ENCODE measurements at places on chromosomes 16 and 17. TPM values are rescaled to one million over a fixed set of nuclear protein-coding genes. Genes with fewer than 3 reads are reported as not detected.

Gene TMEM238L
- not detected for total RNA-seq

DNA sequence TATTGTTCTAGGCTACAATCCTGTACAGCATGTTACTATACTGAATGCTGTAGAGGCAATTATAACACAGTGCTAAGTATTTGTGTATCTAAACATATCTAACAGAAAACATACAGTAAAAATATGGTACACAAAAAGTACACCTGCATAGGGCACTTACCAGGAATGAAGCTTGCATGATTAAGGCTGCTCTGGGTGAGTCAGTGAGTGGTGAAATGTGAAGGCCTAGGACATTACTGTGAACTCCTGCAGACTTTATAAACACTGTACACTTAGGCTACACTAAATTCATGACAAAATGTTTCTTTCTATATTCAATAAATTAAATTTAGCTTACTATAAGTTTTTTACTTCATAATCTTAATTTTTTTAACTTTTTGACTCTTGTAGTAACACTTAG lies 37.1 kb downstream of the AMFR start:
- DNase-seq = no peak

- DNase-seq = no peak
These were observed 6.1 kb upstream of the SERPINF2 start for GRCh38 chr17:1736348-1737281.

Gene CACNG3
- not detected for total RNA-seq

DNA sequence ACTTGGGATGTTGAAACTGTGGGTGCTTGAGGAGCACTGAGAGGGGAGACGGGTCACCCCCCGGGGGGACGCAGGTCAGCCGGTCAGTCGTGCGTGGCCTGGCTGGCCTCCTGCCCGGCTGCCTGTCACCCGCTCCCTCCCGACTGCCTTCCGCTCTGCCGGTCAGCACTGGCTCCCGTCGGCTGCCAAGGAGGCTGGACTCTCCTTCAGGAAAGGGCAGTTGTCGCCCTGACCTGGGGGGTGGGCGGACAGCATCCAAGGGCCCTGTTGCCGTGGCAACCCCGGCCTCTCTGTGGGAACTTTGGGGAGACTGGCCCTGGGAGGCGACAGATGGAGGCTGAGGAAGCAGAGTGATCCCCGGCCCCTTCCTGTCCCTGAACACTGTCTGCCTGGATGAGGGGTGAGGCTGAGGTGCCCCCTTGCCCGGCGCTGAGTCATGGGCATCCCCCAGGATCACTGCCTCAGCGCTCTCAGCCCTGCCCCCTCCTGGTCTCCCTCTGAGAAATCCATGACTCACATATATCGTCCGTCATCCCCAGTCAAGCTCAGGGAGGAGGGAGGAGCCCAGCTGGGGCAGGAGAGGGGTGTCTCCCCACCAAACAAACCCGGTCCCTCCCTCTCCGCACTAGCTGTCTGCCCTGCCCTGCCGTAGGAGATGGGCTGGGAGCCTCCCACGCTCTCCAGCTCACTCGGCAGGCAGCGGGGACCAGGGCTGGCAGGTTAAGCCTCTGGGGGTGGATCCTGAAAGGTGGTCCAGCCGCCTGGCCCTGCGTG lies at the start of gene ADGRG1:
Gene ADGRG1, plus strand, starts transcription at position 623 of the 774 bp plus-strand sequence. CDS start 21,658 bp downstream, outside the sequence.
- no peak for DNase-seq

DNA sequence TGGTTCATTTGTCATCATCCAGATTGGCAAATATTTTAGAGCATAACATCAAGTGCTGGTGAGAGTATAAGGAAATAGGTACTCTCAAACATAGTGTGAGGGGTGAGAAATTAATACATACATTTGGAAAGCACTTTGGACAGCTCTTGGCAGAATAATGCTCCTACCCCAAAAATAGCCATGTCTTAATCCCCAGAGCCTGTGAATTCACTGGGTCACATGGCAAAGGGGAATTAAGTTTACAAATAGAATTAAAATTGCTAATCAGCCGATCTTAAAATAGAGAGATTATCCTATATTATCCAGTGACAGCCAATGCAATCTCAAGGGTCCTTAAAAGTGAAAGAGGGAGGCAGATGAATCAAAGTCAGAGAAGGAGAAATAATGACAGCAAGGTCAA lies 38.8 kb upstream of the ANKFN1 start:
- no peak for DNase-seq

- DNase-seq = peak; percentile 58
These were observed 83.8 kb upstream of the CCL2 start for GRCh38 chr17:34171245-34171818.

Gene ZG16B
- total RNA-seq = 0.74 TPM

Gene PRSS53
- 3.3 TPM for total RNA-seq

Gene HCRT
- not detected for total RNA-seq

Gene CA10
- total RNA-seq = 0.18 TPM

DNA sequence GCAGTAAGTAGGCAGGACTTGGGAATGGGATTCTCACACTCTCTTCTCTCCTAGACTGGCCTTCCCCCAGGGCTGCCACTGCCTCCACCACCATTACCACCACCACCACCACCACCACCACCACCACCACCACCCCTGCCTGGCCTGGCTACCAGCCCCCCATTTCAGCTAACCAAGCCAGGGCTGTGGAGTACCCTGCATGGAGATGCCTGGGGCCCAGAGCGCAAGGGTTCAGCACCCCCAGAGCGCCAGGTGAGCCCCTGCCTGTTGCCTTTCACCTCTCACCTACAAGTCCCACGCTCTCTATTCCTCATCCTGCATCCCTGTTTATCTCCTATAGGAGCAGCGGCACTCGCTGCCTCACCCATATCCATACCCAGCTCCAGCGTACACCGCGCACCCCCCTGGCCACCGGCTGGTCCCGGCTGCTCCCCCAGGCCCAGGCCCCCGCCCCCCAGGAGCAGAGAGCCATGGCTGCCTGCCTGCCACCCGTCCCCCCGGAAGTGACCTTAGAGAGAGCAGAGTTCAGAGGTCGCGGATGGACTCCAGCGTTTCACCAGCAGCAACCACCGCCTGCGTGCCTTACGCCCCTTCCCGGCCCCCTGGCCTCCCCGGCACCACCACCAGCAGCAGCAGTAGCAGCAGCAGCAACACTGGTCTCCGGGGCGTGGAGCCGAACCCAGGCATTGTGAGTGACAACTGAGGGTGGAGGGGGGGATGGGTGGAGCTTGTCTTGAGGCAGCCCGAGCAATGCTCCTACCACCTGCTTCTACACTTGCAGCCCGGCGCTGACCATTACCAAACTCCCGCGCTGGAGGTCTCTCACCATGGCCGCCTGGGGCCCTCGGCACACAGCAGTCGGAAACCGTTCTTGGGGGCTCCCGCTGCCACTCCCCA lies 7.9 kb upstream of the TMEM88 start:
- DNase-seq = peak; percentile 46

- no peak for DNase-seq
These were observed 75.3 kb downstream of the MRTFB start for GRCh38 chr16:14146445-14146844.

DNA sequence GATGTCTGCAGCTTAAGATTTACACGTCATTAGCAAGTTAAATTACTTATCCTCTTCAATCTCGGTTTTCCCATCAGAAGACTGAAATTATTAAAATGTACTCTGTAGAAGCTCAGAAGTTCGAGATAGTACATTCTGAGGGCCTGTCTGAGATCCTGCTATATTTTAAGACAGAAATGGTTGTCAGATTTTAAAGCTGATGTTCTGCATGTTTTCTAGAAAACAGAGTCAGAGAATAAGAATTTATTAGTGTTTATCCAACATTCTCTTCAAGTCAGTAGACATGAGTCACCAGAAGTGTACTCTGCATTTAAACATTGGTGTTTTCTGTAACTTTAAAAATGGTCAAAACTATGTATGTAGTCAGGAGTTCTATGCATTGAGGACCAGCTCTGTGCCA lies 155.2 kb upstream of the MYOCD start:
- no peak for DNase-seq

Gene MMP15
- total RNA-seq = 1.1 TPM

DNA sequence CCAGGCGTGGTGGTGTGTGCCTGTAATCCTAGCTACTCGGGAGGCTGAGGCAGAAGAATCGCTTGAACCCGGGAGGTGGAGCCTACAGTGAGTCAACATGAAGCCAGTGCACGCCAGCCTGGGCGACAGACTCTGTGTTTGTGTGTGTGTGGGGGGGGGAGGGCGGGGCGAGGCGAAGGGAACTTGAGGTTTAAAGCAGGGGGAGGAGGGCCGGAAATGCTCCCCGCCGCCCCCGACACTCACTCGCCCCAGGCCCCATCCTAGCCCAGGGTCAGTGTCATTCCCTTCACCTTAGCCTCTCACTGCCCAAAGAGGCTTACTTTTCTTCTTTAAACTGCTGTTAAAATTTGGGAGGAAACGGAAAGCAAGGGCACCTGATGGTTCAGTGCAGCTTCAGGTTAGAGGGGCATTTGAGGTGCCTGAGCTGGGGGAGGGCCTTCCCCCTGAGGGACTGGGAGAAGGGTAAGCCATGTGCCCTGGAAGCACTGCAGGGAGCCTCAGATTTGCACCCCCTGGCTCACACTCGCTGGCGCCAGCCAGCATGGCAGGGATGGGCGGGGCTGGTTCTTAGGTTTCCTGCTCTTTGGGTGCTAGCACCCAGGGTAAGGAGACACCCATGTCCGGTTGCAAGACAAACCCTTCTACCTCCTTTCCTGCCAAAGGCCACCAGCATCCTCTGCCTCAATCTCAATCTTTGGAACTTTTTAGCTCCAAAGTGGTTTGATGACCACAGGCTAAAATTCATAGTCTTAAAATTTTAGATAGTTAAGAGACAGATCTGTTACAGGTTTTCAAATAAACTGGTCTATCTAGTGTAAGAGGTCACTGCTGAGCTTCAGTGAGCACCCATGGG lies 2.2 kb upstream of the LIMD2 start:
- DNase-seq = peak; percentile 74

DNA sequence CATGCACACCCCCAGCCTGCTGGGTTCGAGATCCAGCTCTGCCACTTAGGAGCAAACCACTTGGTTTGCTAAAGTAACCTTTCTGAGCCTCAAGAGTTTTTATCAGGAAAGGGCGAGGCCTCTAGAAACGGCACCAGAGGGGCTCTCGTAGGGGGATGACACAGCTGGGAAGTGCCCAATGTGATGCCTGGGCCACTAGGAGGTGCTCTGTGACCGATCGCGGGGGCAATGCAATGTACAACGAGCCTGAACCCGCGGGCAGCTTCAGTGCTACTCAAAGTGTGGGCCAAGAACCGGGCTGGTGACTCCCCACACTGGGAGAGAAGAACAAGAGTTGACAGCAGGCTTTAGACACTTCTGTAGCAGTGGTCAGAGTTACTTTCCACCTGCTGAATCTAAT lies 9.4 kb downstream of the C16orf89 start:
- no peak for DNase-seq

- no peak for DNase-seq
These were observed 204.5 kb upstream of the CDH5 start for GRCh38 chr16:66161942-66162341.

Gene C17orf75
- 33.4 TPM for total RNA-seq

Gene CXCL16
- 2.4 TPM for total RNA-seq

GRCh38 chr17:30413109-30413508 lies 34.4 kb downstream of the CPD start:
- DNase-seq = no peak

GRCh38 chr16:67082891-67083290 lies 26.9 kb upstream of the PHAF1 start:
- DNase-seq = no peak
